SK-MEL-5 (cell line): ENCODE measurements at places on chromosomes 2 and 18.
A peak's percentile ranks its signal among the peaks of the same experiment; 100 is the strongest.

GRCh38 chr2:19352946-19353720, 5.3 kb downstream of the OSR1 start:
- no peak for DNase-seq

GRCh38 chr2:219531639-219532377, 11.8 kb downstream of the CHPF start:
- no peak for DNase-seq

DNA sequence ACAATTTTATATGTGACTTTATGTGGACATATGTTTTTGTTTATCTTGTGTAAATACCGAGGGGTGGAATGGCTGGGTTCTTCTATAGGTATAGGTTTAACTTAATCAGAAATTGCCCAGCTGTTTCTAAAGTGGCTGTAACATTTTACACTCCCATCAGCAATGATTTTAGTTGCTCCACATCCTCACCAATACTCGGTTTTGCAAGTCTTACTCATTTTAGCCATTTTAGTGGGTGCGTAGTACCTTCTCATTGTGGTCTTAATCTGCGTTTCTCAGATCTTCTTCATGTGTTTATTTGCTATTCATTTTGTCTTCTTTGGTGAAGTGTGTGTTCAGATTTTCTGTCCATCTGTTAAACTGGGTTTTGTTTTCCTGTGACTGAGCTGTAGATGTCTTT, 95.4 kb upstream of the BCL2L11 start:
- no peak for DNase-seq

- DNase-seq, result no peak
Measured at GRCh38 chr2:11033114-11033513, 121.4 kb downstream of the KCNF1 start.

- no peak for DNase-seq
Measured at GRCh38 chr2:172179045-172179701, 76.5 kb upstream of the DLX2 start.

- DNase-seq, result peak; percentile 16
Measured at GRCh38 chr2:149562324-149562723, 25.3 kb downstream of the MMADHC start.

GRCh38 chr2:22600156-22600555, 784.8 kb upstream of the KLHL29 start:
- DNase-seq, result no peak

DNA sequence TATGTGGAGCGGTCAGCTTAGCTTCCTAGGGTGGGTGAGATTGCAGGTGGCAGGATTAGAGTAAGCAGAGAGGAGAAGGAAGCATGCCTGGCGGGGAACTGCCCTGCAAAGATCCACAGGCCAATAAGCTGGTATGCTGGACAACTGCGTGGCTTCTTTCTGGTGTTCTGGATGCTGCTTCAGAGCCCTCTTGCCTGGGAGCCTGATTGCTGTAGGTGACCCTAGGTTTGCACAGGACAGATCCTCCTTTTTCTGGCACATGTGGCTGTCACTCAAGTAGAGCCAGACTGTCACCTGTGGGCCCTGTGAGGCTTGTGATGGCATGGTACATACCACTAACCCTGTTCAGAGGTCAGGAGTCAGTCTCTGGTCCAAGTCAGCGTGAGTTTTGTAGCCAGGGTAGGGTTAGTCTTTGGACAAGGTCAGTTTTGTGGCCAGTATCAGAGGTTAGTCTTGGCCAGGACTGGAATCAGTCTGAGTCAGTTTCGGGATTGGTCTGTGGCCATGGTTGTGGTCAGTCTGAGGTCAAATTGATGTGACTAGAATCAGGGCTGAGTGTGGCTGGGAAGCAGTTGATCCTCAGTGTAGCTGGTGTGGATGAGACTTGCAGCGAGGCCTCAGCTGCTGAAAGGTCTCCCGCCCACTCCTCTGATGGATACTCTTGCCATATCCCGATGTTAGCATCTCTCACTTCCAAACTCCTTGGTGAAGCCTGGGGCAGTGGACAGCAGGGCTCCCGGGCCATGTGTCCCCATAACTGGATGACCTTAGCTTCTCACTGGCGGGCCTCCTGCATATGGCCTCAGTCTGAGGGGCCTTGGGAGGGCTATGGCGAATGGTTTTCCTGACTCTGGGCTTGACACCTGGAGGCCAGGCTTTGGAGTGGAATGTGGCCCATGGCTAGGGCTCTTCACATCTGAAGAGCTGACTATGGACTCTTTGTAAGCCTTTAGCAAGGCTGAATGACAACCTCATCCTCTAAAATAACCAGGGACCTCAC, 260.5 kb downstream of the DYSF start:
- no peak for DNase-seq

GRCh38 chr18:47794725-47795433, 135.6 kb downstream of the SMAD2 start:
- no peak for DNase-seq

DNA sequence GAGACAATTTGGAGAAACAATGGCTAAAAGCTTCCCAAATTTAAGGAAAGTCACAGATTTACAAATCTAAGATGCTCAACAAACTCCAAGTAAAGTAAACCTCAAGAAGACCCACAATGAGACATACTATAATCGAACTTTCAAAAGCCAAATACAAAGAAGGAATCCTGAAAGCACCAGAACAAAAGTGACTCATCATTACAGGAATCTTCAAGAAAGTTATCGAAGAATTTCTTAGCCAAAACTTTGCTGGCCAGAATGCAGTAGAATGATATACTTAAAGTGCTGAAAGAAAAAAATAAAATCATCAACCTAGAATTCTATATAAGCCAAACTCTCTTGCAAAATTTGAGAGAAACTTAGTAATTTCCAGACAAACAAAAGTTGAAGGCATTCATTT, 106.5 kb upstream of the TMEM200C start:
- no peak for DNase-seq

- no peak for DNase-seq
Measured at GRCh38 chr2:54613794-54614257, 109.6 kb upstream of the EML6 start.

GRCh38 chr2:223591596-223591995, 10.6 kb downstream of the SCG2 start:
- DNase-seq, result no peak

- DNase-seq, result no peak
Measured at GRCh38 chr2:208069186-208069585, 43.9 kb upstream of the PLEKHM3 start.

DNA sequence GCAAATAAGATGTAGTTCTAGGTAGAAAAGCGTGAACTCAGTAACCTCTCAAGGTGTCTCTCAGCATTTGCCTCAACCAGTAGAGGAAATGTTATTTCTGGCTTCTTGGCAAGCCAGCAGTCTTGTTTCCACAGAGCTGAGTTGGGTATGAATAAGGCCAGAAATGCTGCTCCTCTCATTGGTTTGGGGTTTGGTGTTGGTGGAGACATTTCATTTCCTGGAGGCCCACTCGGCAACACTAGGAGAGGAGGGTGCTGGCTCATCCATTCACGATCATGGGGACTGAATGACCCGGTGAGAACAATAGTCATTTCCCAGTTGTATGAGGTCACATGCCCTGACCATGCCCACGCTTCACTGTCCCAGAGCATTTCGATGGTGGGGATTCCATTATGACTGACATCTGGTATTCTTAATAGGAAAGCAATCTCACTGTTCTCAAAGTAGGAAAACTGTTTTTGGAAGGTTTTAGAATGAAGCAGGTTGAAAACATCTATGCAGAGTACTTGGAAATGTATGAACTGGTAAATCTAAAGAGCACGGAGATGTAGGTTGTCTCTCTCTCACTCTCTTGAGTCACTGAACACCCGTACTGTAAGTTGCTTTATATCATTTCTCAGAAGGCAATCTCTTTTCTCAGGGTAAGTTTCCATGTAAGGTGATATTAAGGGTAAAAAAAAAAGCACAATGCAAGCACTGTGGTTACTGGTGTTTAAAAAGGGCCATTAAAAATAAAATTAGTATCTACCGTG, 37.1 kb upstream of the CTLA4 start:
- no peak for DNase-seq

DNA sequence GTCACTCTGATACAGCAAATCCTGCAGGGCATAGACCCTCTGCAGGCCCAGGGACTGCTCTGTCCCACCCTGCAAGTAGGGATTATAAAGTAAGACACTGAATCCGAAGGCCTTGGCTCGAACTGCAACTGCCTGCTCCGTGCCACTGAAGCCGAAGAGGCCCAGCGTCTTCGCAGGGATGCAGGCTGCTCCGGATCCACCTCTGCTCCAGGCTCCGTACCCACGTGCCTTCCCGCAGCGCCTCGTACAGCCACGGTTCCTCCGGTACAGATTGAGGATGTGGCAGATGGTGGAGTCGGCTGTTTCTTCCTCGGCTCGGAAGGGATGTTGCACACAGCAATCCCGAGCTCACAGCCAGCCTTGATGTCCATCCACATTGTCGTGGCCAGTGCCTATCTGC, 160.4 kb upstream of the LHCGR start:
- DNase-seq, result no peak

DNA sequence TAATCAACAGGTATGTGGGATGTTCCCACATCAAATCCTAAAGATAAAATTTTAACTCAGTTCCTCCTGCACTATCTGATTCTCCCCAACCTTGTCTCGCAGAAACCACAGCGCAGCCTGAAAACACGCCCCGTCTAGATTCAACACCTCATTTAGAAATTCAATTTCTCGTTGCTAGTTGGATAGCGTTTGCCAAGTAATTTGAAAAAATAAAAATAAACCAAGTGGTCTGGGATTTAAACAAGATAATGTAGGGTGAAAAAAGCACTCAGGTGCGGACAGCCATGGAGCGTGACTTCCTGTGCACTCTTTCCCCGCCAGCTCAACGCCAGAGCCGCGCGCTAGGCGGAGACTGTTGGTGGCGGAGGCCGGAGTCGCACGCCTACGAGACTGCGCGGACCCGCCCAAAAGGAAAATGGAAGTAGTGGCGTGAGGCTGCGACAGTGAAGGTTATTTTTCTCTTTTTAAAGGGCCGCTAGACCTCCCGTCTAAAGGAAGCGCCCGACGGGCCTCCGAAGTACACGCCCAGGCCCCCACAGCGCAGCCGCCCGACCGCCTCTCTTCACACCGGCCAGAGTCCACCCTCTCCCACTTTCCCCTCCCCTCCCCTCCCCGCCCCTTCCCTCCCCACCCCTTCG, 615 bp upstream of the CCNT2 start:
- no peak for DNase-seq

DNA sequence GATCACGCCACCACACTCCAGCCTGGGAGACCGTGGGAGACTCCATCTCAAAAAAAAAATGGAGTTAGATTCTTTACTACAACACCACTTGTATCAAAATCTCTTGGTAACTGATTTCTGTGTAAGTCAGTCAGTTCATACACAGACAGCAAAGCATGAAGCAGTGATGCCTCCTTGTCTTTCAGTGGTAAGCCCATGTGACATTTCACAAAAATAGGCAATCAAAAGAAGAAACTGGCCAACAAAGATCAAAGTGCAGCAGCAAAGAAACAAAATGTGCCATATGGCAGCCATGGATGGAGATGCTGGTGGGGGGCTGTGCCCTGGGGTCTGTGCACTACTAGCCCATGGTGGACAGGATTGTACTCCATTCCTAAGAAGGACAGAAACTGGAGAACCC, 6.7 kb upstream of the RAB12 start:
- no peak for DNase-seq

- no peak for DNase-seq
Measured at GRCh38 chr2:234730066-234730640, 221.7 kb upstream of the SH3BP4 start.

DNA sequence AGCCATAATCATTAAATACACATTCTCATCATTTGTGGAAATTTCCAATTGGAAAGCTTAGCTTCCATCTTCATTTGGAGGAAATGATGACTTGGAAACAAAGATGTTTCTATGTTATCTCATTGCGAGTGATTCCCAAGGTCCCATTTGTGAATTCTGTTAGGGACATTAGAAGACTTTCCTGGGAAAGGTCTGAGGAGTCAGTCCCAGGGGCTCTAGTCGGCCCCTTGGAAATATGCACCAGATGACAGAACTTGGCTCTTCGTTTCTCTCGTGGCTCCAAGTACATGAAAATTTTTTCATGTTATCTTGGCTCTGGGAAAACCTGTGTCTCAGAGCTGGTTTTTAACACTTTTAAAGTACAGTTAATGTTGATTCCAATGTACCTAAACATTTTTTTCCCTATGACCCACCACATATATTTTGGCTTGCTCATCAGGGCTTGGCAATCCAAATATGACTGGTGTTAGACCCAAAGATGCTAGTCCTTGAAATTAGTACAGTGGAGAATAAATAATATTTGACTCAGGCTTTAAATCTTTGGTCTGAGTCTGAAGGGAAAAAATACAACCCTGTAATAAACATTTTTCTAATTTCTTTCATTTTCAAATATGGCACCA, 15.4 kb upstream of the CAVIN2 start:
- DNase-seq, result no peak

DNA sequence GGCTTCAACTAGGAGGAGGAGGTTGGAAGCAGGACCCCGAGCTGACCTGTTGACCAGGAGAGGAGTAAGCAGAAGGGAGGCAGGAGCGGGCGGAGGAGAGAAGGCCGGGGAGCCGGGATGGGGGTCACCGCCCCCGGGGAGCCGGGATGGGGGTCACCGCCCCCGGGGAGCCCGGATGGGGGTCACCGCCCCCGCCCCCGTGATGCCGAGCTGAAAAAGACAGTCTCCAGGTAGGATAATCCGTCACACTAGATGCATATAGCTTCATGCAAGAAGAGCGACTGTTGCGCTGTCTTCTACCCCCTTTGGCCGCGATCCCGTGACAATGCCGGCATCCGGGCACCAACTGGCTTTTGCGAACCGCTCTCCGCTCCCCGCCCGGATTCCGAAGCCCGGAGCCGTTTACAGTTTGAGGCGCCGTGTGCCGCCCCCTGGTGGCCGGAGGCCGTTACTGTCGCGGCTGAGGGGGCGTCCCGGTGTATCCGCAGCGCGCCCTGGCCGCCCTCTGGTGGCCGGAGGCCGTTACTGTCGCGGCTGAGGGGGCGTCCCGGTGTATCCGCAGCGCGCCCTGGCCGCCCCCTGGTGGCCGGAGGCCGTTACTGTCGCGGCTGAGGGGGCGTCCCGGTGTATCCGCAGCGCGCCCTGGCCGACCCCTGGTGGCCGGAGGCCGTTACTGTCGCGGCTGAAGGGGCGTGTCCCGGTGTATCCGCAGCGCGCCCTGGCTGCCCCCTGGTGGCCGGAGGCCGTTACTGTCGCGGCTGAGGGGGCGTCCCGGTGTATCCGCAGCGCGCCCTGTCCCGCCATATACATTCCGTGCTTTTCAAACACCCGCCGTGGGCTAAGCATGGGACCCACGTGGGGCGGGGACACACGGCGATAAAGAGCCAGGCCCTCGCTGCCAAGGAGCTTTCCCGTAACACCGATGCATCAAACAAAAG, 89.6 kb downstream of the ACTR3 start:
- no peak for DNase-seq
